ENCODE measurements at places on chromosomes 7 and 10.
A peak's percentile ranks its signal among the peaks of the same experiment; 100 is the strongest.

DNA sequence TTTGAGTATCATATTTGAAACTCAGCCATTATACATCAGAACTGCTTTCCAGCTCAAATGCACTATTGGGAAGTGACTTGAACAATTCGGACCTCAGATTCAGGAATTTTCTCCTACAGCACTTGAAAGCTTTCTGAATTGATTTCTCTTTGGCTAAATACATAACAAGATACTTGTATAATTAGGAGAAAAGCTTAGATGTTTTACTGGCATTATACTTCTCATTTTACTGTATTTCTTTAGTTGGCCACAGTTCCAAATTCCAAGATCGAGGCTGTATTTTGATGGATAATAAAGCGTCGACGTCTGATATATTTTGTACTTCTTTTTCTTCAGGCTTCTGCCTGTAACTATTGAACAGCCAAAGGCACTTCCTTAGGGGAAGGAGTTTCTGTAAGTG lies 26.7 kb upstream of the LYZL2 start:
- DNase-seq, result no peak

DNA sequence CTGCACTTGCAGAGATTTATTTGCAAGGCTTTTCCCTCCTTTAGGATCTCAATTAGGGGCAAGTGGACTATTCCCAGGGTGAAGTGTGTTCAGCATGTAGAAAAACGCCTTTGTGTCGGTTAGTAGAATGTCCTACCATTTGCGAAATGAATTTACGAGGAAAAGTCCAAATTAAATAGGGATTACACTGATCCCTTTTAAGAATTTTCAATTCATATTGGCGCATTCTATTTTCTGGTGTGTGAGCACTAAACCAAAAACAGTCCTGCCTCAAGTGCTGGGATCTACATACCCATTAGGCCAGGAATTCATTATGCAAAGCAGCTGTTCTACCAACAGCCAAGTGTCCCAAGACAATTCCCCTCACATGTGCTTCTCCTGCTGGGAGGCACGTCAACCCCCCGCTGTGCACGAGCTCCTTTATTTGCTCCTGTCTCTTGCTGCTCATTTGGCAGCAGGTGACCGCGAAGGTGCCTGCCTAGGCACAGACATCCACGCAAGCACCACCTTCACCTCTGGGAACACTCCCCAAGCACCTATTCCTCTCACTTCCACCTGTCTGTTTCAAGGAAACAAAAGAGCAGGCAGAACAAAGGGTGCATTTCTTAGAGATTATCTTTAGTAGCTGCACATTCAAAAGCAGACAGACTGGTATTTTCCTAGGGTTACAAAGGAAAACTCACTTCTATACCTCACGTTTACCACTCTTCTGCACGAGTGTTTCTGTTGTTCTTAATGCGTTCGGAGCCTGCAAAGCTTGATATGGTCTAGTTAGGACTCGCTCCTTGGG lies 134.6 kb upstream of the FGFR2 start:
- no peak for DNase-seq

DNA sequence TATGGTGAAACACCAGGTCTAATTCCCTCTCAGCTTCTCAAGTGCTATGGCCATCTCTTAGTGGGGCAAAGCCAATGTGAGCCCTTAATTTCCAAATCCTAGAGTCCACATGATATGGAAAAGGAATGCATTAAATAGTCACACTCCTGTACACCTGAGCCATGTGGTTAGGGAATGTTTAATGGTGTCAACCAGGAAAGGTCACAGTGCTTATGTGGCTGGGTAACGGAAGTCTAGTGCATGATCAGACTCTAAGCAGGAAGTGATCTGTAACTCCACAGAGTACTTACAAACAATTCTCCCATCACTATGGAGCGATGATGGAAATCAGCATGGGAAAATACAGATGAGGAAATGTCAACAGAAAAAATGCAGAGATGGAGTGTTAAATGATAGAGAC lies 148.8 kb downstream of the MAGI2 start:
- DNase-seq, result no peak

- DNase-seq, result no peak
These were observed 24.5 kb upstream of the ABLIM1 start for GRCh38 chr10:114682532-114682931.

DNA sequence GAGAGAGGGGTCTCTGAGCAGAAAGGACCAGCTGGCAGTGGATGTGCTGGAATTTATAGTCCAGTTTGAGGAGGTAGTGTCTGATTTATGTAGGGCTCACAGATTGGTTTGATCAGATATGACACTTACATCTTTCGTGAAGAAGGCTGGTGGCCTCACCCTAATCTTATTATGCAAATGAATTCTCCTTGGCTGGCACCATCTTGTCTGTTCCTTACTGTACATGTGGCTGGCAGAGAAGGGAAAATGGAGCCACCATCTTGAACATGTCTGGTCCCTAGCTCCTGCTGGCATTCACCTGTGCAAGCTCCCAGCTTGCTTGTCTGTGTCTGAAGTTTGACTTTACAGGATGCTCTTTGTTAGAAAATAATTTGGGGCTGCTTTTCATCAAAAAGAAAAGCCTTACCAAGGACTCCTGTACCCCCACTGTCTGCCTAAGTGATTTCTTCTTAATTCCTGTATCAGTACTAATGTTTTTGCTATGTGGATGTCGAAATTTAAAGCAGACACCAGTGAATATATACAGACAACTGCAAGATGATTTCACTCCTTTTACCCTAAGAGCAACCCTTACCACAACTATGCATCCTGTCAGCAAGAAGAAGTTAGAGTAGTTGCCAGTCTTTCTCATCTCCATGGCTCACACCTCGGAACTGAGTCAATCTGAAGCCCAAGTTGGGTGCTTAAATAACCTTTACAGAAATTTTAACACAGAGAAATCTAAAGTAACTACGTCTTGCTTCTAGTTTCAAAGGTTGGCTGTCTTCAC lies 322.0 kb upstream of the SEMA3D start:
- DNase-seq, result peak; percentile 78
